ENCODE measurements at places on chromosomes 3 and 15.

- no peak for DNase-seq
These were observed 74.6 kb upstream of the ADPGK start for GRCh38 chr15:72858205-72858604.

- no peak for DNase-seq
These were observed 32.3 kb downstream of the POLR2M start for GRCh38 chr15:57738734-57739237.

DNA sequence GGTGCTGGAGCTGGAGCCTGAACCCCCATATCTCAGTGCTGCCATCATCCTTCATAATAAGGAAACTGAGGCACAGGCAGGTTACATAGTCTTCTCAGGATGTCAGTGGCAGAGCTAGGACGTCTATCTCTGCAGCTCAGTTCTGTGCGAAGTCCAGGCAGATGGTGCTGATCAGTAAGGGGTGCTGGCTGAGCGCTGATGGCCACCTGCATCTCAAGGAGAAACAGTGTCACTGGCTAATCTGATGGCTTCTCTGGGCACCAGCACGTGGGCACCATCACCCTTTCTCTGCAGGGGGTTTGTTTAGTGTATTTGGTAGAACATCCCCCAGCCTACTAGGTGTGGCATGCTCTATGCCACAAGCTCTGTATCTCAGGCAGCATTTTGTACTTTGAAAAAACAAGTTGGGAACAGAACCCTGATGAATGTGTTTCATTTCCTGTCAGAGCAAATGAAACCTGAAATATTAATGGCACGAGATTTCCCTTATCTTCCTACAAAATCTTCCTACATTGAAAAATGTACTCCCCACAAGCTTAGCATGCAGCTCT is 35.1 kb downstream of the APBA2 start:
- DNase-seq = no peak

DNA sequence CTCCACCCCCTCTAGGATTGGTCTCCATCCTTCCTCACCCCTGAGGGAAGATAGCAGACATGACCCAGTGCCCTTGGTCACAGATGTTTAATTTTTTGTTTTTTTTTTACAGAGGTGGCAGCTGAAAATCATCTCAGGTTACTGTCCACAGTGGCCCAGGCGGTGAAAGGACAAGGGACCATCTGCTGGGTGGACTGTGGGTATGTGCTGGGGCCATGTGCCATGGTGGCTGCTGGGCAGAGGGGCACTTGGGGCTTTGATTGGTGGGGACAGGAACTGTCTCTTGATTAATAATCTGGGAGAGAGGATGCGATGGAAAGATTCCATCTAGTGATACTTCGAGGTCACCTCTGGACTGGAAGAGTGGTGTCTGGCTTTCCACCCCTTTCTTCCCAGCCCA is 25.4 kb downstream of the PDIA5 start:
- DNase-seq = no peak

- DNase-seq = no peak
These were observed 201.1 kb downstream of the AKAP13 start for GRCh38 chr15:85581495-85581894.

- DNase-seq = no peak
These were observed 62.8 kb downstream of the ISG20 start for GRCh38 chr15:88701561-88702095.

DNA sequence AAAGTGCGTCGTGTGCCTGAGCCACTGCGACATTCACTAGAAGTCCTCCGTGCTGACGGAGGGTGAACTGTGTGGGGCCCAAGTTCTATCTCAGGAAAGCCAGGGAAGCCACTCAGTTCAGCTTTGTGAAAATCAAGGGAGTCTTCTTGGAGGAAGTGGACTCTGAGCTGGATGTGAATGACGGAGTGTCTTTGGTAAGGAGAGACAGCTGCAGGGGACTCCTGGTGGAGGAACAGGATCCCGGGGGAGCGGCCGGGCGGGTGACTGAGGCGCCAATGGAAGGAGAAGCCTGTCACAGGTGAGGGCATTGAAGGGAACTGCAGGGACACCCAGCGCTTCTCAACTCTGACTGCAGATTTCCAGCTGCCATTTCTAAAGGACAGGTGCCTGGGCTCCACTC is 75.6 kb downstream of the APBA2 start:
- DNase-seq = no peak

- DNase-seq = no peak
These were observed 244.2 kb downstream of the NLGN1 start for GRCh38 chr3:173641696-173642095.

DNA sequence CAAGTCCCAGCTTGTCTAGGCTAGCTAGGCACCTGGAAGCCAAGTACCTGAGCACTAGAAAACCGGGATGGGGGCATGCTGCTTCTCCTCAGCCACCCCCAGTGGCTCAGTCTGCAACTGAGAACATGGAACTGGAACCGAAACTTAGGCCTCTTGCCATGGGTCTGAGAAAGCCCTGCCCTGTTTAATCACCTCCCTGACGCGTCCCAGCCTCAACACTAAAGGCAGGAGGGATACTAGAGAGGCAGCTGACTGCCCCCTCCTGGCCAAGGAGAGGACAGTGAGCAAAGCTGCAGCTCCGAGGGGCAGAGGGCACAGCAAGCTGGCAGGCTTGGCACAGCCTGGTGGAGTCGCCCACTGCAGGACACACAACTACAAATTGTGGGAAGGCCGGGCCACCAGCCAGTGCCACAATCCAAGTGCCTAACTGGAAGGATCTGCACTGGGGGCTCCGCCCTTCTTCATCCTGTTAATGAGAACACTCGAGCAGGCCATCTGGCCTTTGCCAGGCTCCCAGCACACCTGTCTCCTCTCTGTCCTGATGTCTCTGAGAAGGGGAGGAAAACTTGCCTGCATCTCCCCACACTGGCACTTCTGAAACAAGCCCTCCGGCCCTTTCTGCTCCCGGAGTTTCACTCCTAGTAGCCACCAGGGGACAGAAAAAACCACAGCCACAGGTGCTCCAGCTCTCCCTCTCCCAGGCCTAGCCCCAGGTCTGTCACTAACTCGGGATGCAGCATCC is 53.7 kb downstream of the BDH1 start:
- no peak for DNase-seq

- no peak for DNase-seq
These were observed 182.2 kb downstream of the MEGF11 start for GRCh38 chr15:66071160-66071920.

DNA sequence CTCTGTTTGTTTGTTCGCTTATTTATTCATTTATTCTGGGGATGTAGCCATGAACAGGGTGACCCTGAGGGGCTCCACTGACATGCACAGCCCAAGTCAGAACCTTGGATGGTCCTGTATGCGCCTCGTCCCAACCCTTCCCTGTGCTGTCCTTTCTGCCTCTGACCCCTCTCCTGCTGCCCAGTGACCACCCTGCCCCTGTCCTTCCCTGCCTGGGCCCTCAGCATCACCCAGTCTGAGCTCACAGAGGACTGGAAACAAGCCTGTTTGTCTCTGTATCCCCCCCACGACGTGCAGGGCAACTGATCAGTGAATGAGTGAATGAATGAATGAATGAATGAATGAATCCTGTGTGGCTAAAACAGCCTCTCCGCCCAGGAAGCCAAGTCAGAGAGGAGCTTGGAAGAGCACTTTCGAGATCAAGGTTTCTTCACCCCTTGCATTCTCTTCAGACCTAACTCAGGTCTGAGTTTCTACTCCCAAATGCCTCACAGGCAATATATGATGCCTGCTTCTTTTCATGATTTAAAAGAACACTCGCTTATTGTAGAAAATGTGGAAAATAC is 157.7 kb downstream of the SMAD6 start:
- no peak for DNase-seq

DNA sequence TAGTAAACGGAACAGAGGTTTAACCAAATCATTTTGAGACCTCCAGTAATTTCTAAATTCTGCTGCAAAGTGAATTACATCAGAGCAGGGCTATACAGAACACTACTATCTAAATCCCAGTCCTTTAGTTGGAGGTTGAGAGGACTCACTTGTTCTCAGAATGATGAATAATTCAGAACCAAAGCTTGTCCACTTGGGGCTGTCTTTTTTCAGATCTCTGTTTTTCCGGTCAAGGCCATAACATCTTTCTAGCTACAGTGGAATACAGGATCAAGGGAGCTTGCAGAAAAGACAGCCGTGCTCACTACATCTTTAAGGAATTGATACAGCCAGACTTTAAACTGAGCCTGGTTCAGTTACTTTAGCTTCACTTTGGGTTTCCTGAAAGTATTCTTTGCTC is 194.5 kb downstream of the EFHB start:
- no peak for DNase-seq

DNA sequence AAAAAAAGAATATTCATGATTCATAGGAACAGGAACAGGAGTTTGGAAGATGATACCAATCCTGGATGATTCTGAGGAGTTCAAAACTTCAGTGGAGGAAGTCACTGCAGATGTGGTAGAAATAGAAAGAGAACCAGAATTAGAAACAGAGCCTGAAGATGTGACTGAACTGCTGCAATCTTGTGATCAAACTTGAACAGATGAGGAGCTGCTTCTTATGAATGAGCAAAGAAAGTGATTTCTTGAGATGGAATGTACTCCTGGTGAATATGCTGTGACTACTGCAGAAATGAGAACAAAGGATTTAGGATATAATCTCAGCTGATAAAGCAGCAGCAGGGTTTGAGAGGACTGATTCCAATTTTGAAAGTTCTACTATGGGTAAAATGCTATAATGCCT is 72.7 kb downstream of the GSK3B start:
- DNase-seq = peak; percentile 6

DNA sequence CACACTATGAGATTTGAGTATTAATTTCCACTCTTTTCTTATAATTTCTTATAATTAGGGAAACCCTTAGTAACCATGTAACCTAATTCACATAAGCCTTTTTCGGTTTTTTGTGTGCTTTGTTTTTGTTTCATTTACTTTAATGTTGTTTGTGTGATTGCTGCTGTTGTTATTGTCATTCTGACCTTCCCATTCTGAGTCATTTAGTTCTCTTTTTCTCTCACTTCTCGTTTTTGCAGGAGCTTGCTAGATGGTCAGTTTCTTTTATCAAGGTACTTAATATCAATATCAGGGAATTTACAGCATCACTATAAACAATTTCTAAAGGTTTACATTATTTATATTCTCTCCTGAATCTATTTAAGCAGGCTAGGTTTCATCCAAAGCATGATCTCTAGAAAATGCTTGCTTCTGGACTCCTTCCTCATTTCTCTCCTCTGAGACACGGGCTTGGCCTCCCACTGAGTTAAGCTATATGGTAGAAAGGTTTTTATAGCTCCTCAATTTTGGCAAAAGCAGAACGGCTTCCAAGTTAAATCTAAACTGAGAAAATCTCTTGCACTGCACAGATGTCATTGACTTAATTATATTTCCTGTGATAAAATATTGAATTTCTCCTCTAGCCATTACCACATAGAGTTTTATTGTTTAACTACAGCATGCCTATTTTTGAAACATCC is 534.2 kb downstream of the NSUN3 start:
- no peak for DNase-seq

- no peak for DNase-seq
These were observed 294.7 kb downstream of the ERC2 start for GRCh38 chr3:56173601-56174000.

DNA sequence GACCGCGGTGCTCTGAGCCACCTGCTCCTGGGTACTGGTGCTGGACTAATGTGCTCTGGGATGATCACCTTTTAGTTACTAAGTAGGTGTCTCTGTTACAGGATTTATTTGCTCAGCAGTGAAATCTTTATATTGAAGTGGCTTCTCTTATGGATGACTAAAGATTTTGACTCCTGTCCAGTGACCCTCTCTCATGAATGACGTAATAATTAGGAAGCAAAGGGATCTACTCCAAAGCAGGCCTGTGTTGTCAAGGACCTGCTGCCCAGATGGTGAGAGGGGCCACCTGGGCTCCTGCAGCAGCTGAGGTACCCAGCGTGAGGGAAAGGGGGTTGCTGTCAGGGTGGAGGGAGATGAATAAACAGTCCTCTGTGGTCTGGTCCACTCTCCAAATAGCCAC is 263.6 kb downstream of the GABRG3 start:
- no peak for DNase-seq

All from fibroblast of skin of left biceps (primary cell).